Nephron progenitor cell (in vitro differentiated cells): ENCODE measurements at places on chromosomes 11 and 22.

GRCh38 chr11:115409691-115410220, 94.5 kb downstream of the CADM1 start:
- peak; percentile 7 for DNase-seq

DNA sequence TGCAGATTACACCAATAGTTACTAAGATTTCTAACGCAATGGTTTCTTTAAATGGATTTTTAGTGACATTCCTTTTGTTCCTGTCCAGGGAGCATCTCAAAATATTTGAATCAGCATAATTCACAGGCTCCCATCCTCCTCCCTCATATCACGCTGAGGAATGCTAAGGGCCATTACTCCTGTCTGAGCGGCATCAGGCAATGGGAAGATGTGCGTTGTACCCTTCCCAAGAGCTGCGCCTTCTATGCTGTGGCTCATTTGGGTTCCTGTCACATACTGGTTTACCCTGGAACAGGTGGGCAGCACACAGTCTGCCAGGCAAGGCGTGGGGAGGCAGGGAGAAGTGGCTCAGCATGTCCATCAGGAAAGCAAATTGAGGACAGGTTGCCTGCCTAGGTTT, 121.9 kb downstream of the DBX1 start:
- DNase-seq = no peak

- DNase-seq = no peak
These were observed 95.7 kb downstream of the SCN3B start for GRCh38 chr11:123558536-123559315.

DNA sequence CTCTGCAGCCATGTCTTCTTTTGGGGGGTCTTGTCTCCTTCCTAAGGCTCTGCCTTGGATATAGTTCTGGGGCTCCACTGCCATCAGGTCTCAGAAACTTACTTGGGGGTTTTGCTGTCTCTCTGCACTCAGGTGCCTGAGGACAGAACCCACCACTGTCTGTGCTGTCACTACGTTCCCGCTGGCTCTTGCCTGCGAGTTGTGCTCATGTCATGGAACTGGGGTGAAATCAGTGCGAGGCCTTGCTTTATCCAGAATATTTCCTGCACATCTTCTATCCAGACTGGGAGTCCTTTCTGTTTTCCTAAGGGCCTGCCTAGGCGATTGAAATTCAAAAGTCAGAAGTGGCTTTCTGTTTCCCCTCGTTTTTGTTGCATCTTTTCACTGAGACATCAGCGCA, 6.6 kb upstream of the USP2 start:
- no peak for DNase-seq

GRCh38 chr11:113505541-113506375, 30.6 kb upstream of the DRD2 start:
- DNase-seq = no peak

- DNase-seq = no peak
These were observed 76.8 kb upstream of the VPREB1 start for GRCh38 chr22:22167791-22168189.

GRCh38 chr22:43308060-43308830, 34.9 kb downstream of the SCUBE1 start:
- no peak for DNase-seq

DNA sequence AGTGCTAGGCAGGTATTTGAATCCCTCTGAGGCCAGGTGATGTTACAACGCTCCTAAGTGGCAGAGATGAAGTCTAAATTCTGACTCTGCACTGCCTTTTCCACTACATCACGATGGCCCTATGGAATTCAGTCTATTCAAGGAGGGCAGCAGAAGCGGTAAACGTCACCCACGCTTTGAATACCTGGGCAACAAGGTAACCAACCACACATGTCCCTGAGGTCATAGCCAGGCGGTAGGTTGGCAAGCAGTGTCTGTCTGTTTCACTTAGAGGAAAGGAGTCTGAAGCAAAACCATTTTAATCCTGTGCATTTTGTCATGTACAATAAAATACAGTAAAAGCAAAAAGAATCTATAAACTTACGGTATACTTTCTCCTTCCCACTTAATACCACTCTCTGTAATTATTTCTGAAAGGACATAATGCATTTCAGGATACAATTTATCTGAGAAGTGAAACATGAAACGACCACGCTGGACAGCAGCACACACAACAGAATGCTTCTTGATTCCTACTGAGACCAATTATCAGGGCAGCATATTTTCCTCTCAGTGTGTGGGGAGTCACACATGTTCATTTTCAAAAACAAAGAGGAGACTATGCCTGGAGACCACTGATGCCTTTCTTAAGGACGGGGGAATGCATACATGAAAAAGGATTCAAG, 51.3 kb downstream of the PRDM10 start:
- no peak for DNase-seq

DNA sequence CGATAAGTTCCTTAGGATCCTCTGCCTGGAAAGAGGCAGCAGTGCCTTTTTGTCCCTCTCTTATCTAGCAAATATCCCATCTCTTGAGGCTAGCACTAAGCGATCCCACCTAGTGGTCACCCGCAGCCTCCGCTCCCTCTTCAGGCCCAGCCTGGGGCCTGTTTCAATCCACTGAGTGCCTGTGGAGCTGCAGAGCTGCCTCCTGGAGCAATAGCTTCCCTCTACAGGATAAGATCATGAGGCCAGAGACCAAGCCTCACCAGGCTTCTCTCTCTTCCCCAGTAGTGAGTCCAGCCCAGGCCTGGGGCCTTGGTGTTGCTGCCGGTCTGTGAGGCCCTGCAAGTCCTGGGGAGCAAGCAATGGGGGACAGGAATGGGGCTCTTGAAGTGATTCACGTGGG, 65.8 kb downstream of the SLC22A12 start:
- DNase-seq = peak; percentile 45
